ENCODE measurements at places on chromosomes 2 and 18.
A peak's percentile ranks its signal among the peaks of the same experiment; 100 is the strongest.

DNA sequence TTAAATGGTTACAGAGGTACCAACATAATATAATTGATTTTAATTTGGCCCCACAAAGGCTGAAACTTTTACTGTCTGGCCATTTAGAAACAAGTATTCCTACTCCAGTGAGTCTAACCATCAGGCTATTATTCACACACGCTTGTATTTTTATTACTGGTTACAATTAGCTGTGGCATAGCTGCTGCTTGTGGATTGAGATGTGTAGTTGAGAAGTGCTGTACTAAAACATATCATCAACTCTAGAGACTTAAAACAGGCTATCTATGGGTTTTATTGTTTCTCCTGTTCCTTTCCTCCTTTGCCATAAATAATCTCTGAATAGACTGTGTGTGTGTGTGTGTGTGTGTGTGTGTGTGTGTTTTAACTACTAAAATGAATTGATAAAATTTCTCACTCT, 530.2 kb downstream of the CCDC85A start:
- DNase-seq = no peak

DNA sequence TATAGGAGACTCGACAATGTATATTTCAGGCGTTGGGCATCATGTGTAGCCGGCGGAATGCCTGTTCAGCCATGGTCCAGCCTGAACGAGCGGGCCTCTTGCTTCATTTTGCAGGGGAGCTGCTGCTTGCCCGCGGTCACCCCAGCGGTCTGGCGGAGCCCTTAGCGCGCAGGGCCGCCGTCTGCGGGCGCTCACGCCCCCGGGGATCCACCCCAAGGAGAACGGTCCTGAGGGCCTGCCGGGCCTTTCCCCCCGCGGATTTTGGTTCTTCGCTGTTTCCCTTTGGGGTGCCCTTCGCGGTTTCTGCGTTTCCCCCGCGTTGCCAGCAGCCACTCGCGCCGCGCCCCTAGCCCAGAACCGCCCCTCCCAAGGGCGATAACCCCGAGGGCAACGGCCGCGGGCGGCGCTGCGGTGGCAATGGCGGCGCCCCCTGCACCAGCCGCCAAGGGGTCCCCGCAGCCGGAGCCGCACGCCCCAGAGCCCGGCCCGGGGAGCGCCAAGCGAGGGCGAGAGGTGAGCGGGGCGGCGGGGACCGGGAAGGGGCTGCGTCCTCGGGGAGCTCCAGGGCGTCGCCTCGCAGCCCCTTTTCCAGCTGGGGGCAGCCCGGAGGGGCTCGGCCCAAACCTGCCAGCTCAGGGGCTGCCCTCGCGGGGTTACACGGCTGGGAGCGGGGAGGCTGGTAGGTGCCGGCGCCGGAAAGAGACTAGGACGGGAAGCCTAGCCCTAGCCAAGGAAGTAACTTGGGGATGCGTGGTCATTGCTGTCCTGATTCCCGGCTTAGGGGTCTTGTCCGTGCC, at the start of gene MFSD2B:
Gene MFSD2B (plus strand): TSS at position 406 of the 797 bp plus-strand sequence. CDS start 12 bp downstream, at position 418.
- DNase-seq = no peak

- no peak for DNase-seq
Measured at GRCh38 chr18:50320719-50321118, 33.2 kb upstream of the CXXC1 start.

- no peak for DNase-seq
Measured at GRCh38 chr18:9867071-9867594, 18.6 kb upstream of the TXNDC2 start.

DNA sequence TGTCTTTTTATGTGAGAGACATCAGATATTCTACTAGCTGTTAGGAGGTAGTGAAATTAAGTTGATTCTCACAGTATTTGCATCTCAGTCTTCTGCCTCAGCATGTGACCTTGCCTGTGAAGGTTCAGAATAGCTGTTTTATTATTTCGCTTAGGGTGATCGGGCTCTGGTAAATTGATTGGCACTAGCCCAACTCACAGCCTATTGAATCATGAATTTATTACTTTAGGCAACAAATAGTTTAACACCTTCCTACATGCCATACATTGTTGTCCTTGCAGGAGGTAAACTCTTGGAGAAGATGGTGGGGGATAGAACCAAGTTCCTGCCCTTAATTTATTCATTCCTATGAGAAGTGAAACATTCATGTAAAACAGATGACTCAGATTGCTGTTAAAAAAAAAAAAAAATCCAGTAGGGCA, 101.9 kb downstream of the GPD2 start:
- no peak for DNase-seq

- DNase-seq = peak; percentile 0
Measured at GRCh38 chr2:240593703-240594451, 7.3 kb downstream of the CAPN10 start.

GRCh38 chr2:85503851-85504777, 34.9 kb upstream of the MAT2A start:
- no peak for DNase-seq

DNA sequence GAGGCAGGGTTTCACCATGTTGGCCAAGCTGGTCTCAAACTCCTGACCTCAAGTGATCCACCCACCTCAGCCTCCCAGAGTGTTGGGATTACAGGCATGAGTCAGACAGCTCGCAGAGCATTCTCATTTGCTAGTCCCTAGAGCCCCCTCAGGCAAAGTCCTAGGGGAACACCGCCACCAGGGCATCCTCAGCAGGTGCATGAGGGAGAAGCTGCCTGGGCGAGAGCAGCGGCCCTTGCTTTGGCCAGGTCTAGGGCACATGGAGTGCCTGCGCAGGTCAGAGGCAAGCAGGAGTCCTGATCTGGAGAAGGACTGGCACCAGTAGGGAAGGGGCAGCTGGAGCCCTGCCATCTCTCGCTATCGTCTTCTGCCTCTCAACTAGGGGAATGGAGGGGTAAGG, 32.4 kb downstream of the NGEF start:
- no peak for DNase-seq

DNA sequence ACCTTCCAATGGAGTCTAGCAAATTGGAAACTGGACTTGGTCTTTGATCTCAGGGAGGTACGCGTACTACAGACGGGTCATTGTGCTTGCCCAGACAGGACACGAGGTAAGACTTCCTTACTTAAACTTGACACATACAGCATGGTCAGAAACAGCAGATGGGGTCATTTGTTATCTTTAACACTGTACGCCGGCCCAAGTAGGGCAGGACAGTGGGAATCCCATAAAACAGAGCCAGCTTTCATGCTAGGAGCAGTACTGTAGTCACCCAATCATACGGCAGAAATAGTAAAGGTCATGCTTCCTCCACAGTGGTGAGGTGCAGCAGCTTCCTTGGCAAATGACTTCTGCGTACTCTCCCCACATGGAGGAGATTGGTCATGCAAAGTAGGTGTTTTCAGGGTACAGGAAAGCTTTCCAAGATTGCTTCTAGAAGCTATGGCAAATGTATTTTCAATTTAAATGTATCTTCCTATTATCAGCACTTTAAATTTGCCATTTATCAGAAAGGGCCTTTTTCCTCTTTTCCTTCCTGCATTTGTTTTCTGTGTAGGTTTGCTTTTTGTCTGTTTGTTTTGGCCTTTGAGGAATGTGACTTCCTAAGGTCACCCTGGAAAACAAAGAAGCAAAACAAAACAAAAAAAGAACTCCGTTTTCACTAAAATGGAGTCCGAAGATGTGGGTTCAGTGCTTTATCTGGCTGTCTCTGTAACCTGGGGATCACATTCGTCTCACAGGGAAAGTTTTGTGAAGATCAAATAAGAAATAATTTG, 74.0 kb upstream of the DSG1 start:
- DNase-seq = no peak

- peak; percentile 61 for DNase-seq
Measured at GRCh38 chr2:110211938-110212858, at the start of gene MTLN. Gene MTLN (minus strand): TSS chr2:110212547. CDS start chr2:110212525, 22 bp downstream.

GRCh38 chr2:97763176-97763845, 49.9 kb downstream of the ZAP70 start:
- no peak for DNase-seq

DNA sequence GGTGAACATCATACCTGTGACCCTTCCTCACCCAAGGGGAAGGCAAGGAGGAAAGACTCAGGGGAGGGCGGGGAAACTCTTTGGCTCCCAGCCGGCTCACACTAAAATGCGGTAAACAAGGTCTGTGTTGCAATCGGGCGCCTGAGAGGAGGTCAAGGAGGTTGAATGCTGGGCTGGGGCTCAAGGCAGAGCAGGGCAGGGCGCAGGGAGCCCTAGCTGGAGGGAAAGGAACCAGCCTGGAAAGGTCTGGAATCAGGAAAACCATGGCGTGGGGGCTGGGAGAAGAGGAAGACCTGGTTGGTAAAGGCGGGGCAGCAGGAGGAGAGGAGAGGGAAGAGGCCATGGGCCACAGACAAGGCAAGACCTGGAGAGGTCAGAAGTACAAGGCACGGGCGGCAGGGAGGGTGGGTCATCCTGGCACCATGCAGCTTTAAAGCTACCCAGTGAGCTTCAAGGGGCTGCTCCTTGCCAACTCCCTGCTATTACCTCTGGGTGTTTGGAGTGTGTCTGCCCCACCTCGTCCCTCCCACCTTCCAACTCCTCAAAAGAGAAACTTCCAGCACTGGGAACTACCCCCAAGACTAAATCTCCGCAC, 4.8 kb upstream of the TMEM37 start:
- DNase-seq = no peak

Measured in stimulated activated CD4-positive, alpha-beta T cell treated with anti-CD3 and anti-CD28 coated beads, Interleukin-4, amount 100 ng/mL, for 1 hour (primary cell).